ENCODE measurements at places on chromosomes 12 and 14. TPM values are rescaled to one million over a fixed set of nuclear protein-coding genes. Genes with fewer than 3 reads are reported as not detected.

Gene NKX2-1
- total RNA-seq: not detected

Gene RAN
- total RNA-seq: 88.3 TPM

Gene ST8SIA1
- 8.5 TPM for total RNA-seq

DNA sequence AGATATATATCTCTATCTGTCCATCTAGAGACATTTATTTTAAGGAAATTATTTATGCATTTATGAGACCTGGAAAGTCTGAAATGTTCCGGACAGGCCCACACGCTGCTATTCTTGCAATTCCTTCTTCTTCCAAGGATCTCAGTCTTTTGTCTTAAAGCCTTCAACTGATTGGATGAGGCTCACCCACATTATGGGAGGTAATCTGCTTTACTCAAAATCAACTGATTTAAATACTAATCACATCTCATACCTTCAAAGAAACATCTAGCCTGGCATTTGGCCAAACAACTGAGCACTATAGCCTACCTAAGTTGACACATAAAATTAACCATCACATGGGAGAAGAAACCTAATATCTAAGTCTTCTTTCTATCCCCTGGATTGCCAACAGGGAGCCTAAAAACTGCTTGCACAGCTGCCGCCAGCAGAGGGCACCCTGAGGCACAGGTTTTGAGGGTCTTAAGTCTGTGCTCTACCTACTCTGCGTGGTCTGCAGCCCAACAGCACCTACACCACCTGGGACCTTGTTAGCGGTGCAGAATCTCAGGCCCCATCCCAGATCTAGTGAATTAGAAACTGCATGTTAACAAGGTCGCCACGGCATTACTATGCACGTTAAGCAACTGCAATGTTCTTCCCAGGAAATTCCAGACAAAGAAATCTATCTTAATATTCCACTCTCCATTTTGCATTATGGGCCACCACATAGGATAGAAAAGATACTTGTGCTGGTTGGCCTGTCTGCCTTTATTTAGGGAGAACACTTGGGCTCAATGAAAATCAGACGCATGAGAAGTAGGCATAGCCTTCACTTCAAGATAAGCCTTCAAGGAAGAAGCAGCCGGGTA, 249.7 kb downstream of the FOXG1 start:
- DNase-seq: no peak

- no peak for DNase-seq
These were observed 1701.5 kb upstream of the FLRT2 start for GRCh38 chr14:83828406-83828805.

Gene GYS2
- total RNA-seq: not detected

GRCh38 chr12:124412646-124413015, 117.7 kb downstream of the RFLNA start:
- DNase-seq: no peak

GRCh38 chr12:87704374-87704773, 324.8 kb downstream of the C12orf50 start:
- no peak for DNase-seq

- peak; percentile 21 for DNase-seq
These were observed 5.3 kb downstream of the FGF6 start for GRCh38 chr12:4440187-4440941.

- no peak for DNase-seq
These were observed 456 bp upstream of the TMPO start for GRCh38 chr12:98514982-98515286.

GRCh38 chr12:71556448-71556847, 107.2 kb downstream of the ZFC3H1 start:
- DNase-seq: no peak

Gene NUAK1
- total RNA-seq: 40.1 TPM

Data from lower leg skin (tissue), 4 donors.